NCI-H510A treated with DMSO at 0.1 percent for 48 hours (cell line): ENCODE measurements at places on chromosomes 2 and 18.

- no peak for DNase-seq
These were observed 112.6 kb upstream of the NDUFV2 start for GRCh38 chr18:8989855-8990254.

- no peak for DNase-seq
These were observed 37.2 kb upstream of the SLC8A1 start for GRCh38 chr2:40488927-40489677.

GRCh38 chr2:212953170-212953920 is 198.1 kb downstream of the IKZF2 start:
- DNase-seq = no peak

GRCh38 chr2:210536973-210537650 is 19.3 kb upstream of the CPS1 start:
- DNase-seq = no peak

- DNase-seq = no peak
These were observed 84.4 kb upstream of the NARS1 start for GRCh38 chr18:57705832-57706595.

GRCh38 chr18:7157760-7158159 is 40.2 kb upstream of the LAMA1 start:
- DNase-seq = no peak

GRCh38 chr2:176733698-176734430 is 464.6 kb downstream of the MTX2 start:
- no peak for DNase-seq

- no peak for DNase-seq
These were observed 34.7 kb downstream of the ICOS start for GRCh38 chr2:203971251-203971650.

DNA sequence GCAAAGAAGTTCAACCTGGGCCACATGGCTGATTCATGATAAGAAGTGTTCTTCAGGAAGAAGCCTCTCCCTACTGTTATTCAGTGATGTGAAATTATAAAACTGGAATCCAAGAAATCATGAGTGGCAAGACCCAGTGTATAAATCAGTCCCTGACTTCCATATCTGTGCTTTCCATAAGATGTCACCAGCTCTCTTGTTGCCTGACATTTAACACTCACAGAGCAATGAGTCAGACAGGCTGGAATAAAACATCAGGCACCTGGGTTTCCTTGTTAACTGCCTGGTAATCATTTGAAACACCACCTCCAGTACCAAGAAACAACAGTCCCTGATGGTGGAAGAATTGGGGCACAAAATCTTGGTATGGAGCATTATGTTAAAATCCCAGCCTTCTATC is 76.1 kb downstream of the SCG2 start:
- DNase-seq = peak; percentile 4

GRCh38 chr2:131039535-131039907 is 53.7 kb downstream of the FAM168B start:
- DNase-seq = no peak

DNA sequence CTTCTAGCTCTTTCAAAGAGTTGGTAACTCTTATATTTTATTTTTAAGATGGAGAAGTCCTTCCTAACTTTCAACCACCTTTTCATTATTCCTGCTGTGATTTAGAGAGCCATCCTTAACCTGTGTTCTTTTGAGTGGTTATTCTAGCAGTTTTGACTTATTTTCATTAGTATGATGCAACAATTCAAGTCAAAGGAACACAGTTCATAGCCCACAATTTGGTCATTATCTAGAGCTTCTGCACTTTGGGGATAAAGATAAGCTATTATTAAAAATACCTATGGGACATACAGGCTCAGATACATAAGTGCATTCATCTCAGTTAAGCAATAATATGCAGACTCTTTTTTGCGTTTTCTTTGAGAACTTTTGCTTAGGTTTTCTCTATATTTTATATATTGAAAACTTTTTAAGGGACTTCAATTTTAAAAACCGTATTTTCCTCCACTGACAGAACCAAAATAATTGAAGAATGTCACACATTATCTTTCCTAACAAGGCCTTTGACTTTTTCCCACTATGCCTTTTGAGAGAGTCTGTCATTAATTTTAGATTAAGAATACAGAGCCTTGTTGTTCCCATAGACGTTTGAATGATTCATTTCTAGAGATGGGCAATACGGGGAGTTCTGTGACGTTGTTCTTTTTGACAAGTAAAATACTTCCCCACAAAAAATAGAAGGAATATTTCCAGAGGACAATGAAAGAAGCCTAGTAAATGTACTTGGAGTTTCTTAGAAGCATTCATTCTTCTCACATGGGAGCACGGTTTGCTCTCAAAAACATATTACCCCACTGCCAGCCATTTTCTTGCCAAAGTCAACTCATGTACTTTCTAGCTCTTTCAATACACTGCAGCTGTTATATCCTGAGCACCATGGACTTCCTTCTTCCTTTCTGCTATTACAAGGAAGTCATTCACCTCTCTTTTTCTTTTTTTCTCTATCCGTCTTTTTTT is 42.9 kb upstream of the RASGRP3 start:
- DNase-seq = no peak

DNA sequence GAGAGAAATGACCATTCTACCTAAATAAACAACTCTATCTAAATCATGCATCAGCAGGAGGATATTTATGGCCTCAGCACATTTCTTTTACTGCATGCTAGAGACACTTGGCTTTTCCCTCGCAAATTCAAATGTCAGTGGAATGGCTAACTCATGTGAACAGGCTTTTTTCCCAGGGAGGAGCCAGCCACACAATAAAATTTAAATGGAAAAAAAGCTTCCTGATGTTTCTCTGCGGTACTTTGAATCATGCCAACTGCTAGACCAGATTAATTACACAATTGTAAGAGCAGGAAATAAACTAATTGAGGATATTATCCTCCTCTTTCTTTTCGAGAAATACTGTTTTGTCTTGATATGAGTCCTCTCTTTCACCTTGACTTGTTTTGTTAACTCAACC is 676.3 kb downstream of the IRS1 start:
- no peak for DNase-seq
